ENCODE measurements at places on chromosomes 12 and 14.

DNA sequence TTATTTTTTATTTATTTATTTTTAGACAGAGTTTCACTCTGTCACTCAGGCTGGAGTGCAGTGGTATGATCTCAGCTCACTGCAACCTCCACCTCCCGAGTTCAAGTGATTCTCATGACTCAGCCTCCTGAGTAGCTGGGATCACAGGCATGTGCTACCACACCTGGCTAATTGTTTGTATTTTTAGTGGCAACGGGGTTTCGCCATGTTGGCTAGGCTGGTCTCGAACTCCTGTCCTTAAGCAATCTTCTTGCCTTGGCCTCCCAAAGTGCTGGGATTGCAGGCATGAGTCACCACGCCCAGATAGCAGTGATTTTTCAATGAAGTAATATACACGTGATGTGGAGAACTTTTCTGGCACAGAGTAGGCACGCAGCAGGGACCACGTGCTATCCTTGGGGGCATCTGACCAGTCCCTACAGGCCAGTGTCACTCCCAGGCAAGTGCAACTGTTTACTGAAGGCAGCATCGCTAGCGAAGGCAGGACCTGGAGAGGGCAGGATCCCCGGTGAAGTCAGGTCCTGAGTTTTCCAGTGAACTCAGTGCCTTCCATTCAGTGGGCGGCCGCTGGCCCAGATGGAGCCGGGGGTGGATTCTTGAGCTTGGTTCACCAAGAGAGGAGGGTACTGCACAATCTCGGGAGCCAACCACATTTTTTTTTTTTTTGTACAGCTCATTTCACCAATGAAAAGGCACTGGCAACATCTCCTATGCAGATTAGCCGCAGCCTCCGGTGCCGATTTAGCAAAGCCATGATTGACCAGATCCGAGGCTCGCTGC is 11.1 kb upstream of the CLMN start:
- DNase-seq, result no peak

GRCh38 chr12:28390206-28390605 is 199.9 kb downstream of the CCDC91 start:
- DNase-seq, result no peak

GRCh38 chr12:58814036-58814435 is 106.3 kb downstream of the LRIG3 start:
- no peak for DNase-seq

- no peak for DNase-seq
Observed at GRCh38 chr12:80189241-80189640, 89.9 kb downstream of the OTOGL start.

- no peak for DNase-seq
Observed at GRCh38 chr12:33605757-33606156, 166.1 kb upstream of the SYT10 start.

GRCh38 chr14:76002383-76002782 is 16.8 kb downstream of the IFT43 start:
- DNase-seq, result no peak

GRCh38 chr12:3574986-3575385 is 84.0 kb downstream of the PRMT8 start:
- DNase-seq, result no peak

DNA sequence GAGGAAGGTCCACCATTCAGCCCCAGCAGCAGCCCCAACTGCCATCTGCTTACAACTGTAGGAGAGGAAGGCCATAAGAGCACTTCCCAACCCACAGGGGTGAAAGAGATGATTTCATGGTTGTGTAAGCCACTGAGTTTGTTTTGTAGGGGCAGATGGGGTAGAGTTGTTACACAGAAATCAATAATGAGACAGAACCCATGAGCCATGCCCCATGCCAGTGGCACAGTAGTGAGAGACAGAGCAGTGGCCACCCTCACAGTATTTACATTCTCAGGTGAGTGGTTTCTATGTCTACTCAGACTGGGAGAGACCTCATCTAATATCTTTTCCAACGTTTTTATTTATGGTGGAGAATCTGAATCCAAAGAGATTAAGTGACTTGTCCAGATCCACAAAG is 68.6 kb downstream of the NUAK1 start:
- no peak for DNase-seq

- no peak for DNase-seq
Observed at GRCh38 chr14:49896966-49897365, 4.1 kb downstream of the ARF6 start.

- peak; percentile 74 for DNase-seq
Observed at GRCh38 chr14:106605548-106606448, 1079.4 kb downstream of the TMEM121 start.

- no peak for DNase-seq
Observed at GRCh38 chr14:34053666-34054065, 102.8 kb upstream of the EGLN3 start.

- DNase-seq, result no peak
Observed at GRCh38 chr12:126355346-126355745, 1290.1 kb downstream of the AACS start.

DNA sequence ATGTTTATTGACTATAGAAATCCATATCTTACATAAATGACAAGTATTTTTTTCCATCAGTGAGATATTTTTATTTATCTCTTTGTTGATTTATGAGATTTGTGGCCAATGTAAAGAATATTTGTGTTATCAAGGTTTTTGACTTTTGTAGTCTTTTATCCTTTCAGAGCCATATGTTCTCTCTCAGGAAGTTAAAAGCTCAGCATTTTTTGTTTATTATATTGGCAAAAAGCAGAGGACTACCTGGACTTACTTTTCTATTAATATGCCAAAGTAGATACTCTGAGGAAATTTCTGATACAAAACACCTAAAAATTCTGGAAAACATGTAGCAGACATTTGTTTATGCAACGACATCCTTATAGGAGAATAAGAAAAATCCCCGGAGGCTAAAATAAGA is 490.3 kb downstream of the SLC6A15 start:
- no peak for DNase-seq

GRCh38 chr14:102220031-102220430 is 80.3 kb downstream of the WDR20 start:
- peak; percentile 88 for DNase-seq

DNA sequence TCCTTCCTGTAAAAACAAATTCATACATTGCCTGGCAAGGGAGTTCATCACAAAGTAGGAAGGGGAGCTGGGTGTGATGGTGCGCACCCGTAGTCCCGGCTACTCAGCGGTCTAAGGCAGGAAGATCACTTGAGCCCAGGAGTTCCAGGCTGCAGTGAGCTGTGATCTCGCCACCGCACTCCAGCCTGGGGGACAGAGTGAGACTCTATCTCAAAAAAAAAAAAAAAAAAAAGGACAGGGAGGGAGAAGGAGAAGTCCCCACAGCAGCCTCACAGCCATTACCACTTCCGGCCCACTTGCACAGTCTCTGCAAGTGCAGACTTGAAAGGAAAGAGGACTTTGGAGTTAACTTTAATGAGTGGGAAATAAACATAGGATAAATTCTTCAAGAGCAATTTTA is 121.0 kb downstream of the FBXL14 start:
- no peak for DNase-seq

GRCh38 chr12:109588461-109589239 is 15.1 kb downstream of the MVK start:
- DNase-seq, result no peak
